NCI-H1436 treated with DMSO at 0.1 percent for 48 hours (cell line): ENCODE measurements at places on chromosomes 13 and 19.

GRCh38 chr19:43569657-43570056, 5.7 kb downstream of the XRCC1 start:
- no peak for DNase-seq

- DNase-seq, result no peak
These were observed 193.2 kb upstream of the SOX1 start for GRCh38 chr13:111873676-111874178.

- DNase-seq, result no peak
These were observed 14.5 kb downstream of the ZNF708 start for GRCh38 chr19:21314676-21315075.

DNA sequence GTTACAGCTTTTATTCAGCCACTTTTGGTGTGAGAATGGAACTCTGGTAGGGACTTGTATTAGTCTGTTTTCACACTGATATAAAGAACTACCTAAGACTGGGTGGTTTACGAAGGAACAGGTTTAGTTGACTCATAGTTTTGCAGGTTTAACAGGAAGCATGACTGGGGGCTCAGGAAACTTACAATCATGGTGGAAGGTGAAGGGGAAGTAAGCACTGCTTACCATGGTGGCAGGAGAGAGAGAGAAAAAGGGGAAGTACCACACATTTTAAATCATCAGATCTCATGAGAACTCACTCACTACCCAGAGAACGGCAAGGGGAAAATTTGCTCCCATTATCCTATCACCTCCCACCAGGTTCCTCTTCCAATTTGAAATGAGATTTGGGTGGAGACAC, 942.2 kb downstream of the PCDH17 start:
- no peak for DNase-seq

GRCh38 chr13:38566519-38566918, 120.4 kb upstream of the FREM2 start:
- no peak for DNase-seq

- DNase-seq, result no peak
These were observed 6.8 kb downstream of the ZC3H4 start for GRCh38 chr19:47106821-47107201.

- no peak for DNase-seq
These were observed 60.3 kb downstream of the TNFRSF19 start for GRCh38 chr13:23630349-23631093.

DNA sequence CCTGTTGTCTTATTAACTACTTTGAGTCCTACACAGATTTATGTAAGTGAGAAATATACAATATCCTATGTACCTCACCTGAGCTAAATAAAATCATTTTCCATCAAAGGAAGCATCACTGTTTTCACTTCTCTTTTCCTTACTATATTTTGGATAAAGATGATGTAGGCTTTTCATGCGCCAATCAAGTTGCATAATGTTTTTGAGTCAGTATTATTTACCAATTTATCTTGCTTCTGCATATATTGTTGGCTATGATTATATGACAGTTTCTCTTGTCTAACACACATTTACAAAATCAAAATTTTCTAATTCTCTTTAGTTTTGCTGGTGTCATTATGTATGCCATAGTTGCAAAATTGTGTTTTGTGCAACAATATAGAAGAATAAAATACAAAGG, 67.9 kb upstream of the FRY start:
- no peak for DNase-seq

GRCh38 chr19:15201374-15202023, 704 bp upstream of the NOTCH3 start:
- no peak for DNase-seq

DNA sequence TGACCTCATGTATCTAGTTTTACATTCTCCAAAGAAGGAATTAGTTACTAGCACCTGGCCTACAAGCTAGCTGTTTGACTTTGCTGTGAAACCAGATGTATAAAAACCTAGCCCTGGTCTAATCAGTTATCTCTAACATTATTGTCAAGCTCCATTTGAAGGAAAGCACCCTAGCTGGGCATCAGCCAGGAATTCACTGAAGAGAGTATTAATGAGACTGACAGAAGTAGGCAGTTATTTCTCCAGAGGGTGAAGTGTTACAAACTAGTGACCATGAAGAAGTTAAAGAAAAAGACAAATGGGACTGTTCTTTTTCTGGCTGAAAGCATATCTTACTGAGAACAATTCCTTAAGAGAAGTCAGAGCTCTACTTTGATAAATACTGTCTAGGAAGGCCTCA, 2529.3 kb upstream of the PCDH20 start:
- DNase-seq, result no peak

- DNase-seq, result no peak
These were observed 245.8 kb upstream of the NBEA start for GRCh38 chr13:34696296-34696695.

GRCh38 chr13:99104396-99104795, 96.3 kb upstream of the UBAC2 start:
- DNase-seq, result no peak

DNA sequence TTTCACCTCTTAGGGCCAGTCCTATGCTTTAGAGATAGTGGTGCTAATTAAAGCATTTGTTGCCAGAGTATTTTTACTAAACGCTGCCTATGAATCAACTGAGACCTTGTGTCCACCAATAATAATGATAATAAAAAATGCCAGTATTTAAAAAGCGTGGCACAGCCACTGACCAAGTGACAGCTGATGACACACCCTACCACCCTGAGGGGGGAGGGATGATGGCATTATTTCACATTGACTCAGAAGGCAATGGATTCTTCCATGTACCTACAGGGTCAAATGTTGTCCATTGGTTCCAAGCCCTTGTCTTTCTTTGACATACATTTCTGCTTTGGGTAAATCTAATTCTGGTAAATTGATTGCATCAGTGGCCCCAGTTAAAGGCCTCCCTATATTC, 384.4 kb downstream of the DLEU7 start:
- no peak for DNase-seq

DNA sequence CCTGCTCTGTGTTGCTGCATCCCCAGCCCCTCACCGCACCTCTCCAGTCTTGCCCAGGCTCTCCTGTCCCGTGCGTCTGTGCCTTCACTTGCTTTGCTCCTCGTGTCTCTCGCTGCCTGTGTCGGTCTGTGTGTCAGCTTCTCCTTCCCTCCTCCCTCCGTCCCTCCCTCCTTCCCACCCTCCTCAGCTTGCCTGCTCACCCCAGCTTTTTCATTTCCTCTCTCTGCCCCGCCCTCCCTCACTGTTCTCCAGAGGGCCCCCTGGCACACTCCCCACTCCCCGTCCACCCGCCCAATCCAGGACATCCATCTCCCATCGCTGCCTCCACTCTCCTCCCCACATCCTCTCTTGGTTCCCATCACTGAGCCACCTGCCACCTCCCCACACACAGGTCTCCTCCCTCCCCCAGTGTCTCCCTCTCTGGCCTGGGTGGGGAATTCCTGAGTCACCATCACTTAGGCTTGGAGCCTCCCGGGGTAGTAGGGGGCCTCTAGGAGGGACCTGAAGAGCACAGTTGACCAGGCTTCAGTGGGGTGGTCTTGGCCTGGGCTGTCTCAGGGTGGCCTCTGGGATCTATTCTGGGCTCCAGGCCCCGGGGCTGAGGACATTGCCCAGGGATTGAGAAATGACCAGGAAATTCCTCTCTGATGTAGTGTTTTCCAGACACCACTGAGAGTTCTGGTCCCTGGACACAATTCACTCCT, at the start of gene PTGIR:
Gene PTGIR, minus strand, starts transcription at position 132 of the 704 bp plus-strand sequence. CDS start 864 bp downstream, outside the sequence.
- no peak for DNase-seq

GRCh38 chr13:46303742-46304385, 83.2 kb downstream of the RUBCNL start:
- DNase-seq, result no peak

- no peak for DNase-seq
These were observed 2.2 kb downstream of the FLT3LG start for GRCh38 chr19:49475995-49476880.

- no peak for DNase-seq
These were observed 2304.4 kb downstream of the PCDH9 start for GRCh38 chr13:64925727-64926126.

GRCh38 chr13:44352671-44353070, 21.0 kb upstream of the SERP2 start:
- DNase-seq, result no peak

DNA sequence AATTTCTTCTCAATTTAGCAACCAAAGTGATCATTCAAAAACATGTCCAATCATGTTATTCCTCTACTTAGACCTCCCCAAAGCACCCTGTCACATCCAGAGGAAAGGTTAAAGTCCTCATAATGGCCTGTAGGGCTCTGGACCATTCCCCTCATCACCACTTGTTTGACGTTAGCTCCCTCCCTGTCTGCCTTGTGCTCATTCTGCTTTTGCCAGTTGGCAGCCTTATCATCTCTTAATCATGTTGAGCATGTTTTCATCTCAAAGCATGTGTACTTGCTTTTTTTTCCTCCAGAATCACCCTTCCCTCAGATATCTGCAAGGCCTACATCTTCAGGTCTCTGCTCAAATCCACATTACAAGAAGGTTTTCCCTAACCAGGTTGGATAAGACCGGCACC, 25.9 kb downstream of the UBAC2 start:
- no peak for DNase-seq

DNA sequence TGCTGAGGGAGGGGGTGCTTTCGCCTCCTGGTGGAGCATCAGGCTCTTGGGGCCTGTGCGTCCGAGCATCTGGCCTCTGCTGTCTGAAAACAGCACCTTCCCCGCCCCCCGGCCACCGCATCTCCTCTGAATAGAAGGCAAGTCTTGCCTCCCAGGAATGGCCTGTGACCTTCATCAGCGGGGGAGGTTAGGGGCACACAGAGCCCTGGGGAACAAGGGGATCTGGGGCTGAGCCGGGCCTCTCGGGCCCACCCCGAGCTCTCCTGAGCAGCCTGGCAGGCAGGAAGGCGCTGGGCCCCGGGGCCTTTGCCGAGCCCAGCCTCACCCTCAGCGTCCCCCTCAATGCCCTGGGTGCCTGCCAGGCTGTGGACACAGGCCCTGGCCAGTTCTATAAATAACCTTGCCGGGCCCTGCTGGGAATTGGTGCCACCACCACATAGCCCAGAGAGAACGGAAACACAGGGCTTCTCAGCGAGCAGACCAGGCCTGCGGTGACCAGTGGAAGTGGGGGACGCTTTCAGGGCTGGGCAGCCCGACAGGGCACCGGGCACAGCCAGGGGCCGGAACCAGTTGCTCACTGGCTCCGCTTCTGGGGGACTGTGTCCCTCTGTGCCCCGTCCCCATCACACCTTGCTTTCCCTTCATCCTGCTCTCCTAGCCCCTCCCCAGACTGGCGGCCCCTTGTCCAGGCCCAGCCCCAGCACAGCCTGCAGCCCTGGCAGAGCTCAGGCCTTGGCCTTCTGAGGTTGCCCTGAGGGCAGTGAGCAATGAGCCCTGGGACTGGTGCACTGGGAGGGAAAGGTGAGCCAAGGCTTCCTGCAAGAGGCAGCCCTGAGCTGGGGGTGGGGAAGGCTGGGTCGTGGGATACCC, 9.5 kb downstream of the STK11 start:
- no peak for DNase-seq

DNA sequence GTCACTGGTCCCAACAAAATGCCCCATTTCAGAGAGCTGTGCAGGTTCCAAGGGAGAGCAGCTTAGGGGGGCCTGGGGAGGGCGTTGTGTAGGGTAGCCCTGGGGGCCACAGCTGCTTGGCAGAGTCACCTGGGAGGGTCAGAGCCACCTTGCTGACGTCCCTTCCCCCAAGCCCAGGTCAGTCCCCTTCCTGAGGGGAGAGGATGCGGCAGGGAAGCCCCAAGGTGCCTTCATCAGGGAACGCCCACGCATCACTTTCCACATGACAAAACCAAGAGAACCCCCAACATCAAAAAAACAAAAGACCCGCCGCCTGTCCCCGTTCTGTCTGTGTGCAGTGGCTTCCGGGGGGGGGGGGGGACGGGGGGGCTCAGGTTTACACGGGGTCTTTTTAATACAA, 5.3 kb upstream of the UQCR11 start:
- no peak for DNase-seq

- no peak for DNase-seq
These were observed 32.8 kb downstream of the IGFL2 start for GRCh38 chr19:46180701-46181387.

GRCh38 chr13:45276913-45277312, 64.1 kb downstream of the TPT1 start:
- DNase-seq, result no peak

- no peak for DNase-seq
These were observed 126.1 kb upstream of the KL start for GRCh38 chr13:32889986-32890565.

DNA sequence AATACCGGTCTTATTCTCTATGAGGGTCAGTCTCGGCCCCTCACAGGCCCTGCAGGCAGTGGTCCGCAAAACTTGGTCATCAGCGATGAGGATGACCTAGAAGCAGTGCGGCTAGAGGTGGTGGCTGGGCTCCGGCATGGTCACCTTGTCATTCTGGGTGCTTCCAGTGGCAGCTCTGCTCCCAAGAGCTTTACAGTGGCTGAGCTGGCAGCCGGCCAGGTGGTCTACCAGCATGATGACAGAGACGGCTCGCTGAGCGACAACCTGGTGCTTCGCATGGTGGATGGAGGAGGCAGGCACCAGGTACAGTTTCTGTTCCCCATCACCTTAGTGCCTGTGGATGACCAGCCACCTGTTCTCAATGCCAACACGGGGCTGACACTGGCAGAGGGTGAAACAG, 1.8 kb downstream of the FREM2 start:
- DNase-seq, result no peak

DNA sequence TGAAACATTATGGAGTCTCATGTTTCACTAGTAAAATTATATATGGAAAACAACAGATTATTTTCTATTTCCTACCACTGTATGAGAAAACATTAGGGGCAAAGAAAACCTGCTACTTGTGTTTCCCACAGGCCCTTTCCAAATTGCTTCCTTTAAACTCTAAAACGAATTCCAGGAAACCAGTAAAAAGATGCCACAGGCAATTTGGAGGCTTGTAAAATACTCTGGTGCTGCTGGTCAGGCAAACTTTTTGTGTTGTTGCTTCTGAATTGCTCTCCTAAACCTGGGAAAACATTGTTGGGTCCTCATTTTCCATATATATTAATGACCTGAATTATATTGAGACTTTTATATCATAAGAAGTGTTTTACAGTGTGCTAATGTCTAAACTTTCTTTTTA, 141.5 kb downstream of the TDRD3 start:
- DNase-seq, result no peak

DNA sequence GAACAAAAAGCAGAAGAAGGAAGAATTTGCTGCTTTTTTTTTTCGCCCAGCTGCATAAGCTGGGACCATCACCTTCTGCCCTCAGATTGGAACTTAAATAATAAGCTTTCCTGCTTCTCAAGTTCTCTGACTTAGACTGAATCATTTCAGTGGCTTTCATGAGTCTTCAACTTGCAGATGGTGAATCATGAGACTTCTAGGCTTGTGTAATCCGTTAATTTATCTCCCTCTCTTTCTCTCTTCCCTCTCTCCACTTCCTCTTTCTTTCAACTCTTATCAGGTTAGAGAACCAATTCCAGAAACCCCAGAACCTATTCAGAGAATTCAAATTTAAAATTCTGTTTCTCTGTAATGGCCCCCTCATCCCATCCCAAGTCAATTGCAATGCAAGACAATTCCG, 1153.7 kb downstream of the PCDH9 start:
- no peak for DNase-seq
